ENCODE measurements at places on chromosomes 5 and 9.

- no peak for DNase-seq
Measured at GRCh38 chr5:149654231-149654630, 72.9 kb downstream of the ARHGEF37 start.

DNA sequence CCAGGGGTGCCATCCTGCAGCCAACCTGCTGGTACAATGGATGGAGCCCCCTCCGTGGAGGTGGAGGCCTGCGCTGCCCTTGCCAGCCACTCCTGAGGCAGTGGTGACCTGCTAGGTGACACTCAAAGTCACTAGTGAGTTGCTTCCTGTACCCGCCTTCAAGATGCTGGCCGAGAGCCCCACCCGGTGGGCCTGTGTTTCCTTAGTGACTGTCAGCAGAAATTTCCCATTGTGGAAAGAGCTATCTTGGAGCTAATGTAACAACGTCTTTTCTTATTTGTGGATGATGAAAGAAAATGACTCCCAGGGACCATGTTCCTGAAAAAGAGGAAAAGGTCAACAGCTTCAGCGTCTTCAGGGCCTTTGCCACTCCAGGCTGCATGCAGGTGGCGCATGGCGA is 117.0 kb upstream of the BOD1 start:
- DNase-seq, result no peak

- no peak for DNase-seq
Measured at GRCh38 chr5:172793577-172794488, 22.8 kb upstream of the DUSP1 start.

DNA sequence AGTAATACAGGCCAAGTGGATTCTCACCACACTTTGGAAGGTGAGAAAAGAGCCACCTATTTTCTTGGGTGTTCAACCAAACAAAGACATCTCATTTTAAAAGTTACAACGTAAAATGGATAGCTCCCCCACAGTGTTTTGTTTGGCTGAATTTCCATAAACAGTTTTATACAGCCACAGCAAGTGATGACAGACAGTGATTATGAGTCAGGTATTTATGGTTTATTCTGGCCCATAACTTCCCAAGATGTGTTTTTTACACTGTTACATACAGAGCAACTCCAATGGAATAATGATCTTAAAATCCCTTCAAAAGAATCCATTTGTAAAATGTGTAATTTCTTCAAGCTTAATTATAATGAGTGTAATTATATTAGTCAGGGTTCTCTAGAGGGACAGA is 421.3 kb downstream of the TLE1 start:
- DNase-seq, result no peak

DNA sequence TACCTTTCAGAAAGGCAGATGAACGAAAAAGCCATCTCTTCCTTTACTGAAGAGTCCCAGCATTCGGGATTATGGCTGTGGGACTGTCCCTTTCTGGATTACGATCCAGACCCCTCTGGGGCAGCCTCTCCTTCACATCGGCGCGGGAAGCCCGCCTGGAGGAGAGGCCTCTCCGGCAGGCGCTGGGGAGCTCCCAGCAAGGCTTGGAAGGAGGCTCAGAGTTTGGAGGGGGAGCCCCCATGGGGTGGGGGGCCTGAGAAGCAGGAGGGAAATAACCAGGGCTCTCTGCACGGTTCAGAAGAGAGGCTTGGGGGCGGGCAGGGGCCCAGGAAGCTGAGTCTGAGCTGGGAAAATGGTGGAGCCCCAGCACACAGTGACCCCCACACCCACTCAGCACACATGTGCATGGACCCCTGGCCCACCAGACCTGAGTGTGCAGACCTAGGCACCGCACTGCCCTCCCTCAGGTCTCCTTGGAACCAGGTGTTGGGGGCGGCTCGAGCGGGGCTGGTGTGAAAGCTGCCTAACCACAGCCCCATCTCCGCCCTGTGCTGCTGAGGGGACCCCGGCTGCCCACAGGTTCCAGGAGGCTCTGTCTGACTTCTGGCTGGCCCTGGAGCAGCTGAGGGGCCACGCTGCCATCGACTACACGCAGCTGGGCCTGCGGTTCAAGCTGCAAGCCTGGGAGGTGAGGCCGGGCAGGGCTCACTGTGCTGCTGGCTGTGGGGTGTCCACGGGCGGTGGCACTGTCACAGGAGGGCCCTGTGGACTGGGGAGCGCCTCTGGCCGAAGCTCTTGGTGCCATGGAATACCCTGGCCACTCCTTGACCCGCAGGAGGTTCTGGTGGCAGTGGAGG is 4.5 kb downstream of the NOXA1 start:
- no peak for DNase-seq

DNA sequence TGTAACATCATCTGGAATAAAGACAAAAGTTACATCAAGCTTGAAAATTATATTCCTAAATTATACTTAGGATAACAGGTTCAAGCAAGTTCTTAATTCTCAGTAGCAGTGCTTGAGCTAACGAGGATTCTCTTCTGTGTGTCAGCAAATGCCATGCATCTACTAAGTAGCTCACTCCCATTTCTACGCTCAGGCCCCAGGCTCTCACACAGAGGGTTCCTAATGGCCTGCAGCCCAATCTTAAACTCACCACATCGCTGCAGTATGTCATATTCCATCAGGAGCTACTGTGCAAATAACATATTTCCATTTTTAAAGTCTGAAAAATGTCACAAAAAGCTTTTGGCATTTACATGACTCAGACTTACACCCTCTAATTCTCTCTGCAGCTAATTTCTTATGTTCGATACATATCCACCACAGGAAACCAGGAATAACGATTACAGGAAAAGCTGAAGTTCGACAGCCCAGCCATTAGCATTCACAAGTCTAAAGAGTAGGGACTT is 474.8 kb downstream of the EFNA5 start:
- DNase-seq, result no peak

DNA sequence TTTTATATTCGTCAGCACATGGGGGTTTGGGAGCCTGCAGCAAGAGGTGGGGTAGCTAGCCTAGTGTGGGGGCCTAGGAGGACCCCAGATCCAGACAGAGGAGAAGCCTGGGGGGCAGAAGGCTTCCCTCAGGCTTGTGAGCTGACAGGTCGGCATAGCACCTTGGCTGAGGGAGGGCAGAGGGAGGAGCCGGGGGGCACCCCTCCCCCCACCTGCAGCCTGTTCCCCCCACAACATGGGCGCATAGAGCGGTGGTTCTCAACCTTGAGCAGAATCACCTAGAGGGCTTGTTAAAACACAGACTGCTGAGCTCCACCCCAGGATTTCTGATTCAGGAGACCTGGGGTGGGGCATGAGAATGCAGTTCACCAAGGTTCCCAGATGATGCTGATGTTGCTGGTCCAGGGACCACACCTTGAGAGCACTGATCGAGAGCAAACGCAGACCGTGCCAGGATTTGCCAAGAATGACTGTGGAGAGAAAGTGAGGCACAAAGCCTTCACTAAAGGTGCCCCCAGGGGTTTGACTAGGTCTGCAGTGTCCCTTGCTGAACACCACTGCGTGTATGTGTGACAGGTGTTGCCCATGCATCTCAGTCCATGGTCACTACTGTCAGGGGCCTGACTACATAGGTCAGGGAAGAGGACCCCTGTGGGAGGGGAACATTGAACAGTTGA is 163.3 kb downstream of the MACROH2A1 start:
- no peak for DNase-seq

DNA sequence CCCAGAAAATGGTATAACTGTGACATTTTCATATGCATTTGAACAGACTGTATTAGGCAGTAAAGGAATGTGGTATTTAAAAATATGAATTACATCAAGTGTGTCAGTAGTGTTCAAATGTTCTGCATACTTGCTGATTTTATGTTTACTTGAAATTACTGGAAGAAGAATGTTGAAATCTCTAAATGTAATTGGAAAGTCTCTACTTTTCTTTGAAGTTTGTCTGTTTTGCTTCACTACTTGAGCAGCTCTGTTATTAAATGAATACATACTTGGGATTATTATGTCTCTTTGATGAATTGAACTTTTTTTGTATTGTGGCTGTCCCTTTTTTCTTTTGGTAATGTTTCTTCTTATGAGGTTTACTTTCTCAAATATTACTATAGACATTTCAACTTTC is 205.6 kb downstream of the TAF11L14 start:
- no peak for DNase-seq
